T-helper 17 cell (primary cell): ENCODE measurements at places on chromosomes 6 and 20.

DNA sequence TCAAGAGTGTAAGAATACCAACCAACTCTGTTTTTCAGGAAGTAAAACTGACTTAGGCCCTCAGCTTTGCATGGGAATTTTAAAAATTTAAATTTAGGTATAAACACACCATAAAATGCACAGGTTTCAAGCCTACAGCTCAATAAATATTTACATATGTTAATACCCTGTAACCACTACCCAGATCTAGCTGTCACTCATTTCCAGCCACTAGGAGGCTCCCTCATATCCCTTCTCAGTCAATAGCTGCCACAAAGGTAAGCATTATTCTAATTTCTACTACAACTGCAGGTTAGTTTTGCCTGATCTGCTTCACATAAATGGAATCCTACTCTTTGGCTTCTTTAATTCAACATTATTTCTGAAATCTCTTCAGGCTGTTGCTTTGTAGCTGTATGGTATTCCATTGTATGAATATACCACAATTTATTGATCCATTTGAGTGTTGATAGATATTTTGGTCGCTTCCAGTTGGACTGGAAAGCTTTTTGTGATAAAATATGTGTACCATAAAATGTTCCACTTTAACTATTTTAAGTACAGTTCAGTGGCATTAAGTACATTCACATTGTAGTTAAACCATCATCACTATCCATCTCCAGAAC, 32.5 kb upstream of the MEI4 start:
- DNase-seq: no peak
- H3K4me1 ChIP-seq: no peaks in the 10 kb centered on the region
- H3K36me3 ChIP-seq: no peaks in the 10 kb centered on the region
- H3K27me3 ChIP-seq: no peaks in the 10 kb centered on the region

GRCh38 chr6:24549158-24549557, 54.4 kb downstream of the ALDH5A1 start:
- H3K4me1 ChIP-seq: no peaks in the 10 kb centered on the region
- H3K27ac ChIP-seq: no peak overlapping the region
- no peak overlapping the region for H3K4me3 ChIP-seq
- H3K27me3 ChIP-seq: peaks cover 55% of the 10 kb centered on the region
- no peak for DNase-seq

DNA sequence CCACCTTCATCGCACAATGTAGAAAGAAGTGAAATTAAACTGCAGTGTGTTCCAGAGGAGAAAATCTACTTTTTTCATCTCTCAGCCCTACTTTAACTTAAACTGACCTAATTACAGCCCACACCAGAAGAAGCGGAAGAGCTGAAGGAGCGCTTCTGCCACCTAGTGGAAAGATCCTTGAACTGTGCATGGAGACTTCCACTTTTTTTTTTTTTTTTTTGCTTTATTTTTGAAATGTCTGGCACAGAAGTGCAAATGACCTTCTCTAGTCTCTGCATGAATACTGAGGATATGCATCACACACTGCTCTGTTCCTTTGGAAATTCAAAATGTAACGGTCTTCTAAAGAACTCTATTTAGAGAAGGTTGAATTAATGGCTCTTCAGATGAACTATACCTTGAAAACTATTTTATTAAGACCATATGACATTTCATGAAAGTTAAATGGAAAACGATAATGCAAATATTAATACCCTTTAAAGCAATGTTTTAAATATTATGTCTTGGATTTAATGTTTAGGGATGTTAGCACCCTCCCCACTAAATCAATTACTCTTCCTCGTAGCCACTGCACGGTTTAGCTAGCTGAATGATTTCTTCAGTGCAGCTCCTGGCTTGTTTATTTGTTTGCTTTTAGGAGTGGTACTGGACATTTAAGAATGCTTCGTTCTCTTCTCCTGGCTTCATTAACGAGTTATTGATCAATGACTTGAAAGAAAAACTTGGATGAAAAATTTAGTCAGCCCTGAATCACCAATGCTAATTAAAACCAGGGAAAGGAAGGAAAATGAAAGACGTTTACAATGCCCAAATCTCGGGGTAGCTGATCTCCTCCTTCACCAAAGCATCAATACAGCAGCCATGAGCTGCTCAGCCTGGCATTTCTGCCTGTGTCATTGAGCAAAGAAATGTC, 569.6 kb upstream of the GJE1 start:
- DNase-seq: peak; percentile 14
- H3K4me3 ChIP-seq: peak overlapping the region; percentile 93
- H3K36me3 ChIP-seq: no peaks in the 10 kb centered on the region
- H3K27ac ChIP-seq: peak overlapping the region; percentile 93
- peaks cover 18% of the 10 kb centered on the region for H3K4me1 ChIP-seq

GRCh38 chr6:3546121-3546520, 89.3 kb upstream of the SLC22A23 start:
- no peak overlapping the region for H3K27ac ChIP-seq
- H3K4me1 ChIP-seq: no peaks in the 10 kb centered on the region
- peaks cover 16% of the 10 kb centered on the region for H3K27me3 ChIP-seq
- DNase-seq: no peak
- no peak overlapping the region for H3K4me3 ChIP-seq
- peaks cover 3% of the 10 kb centered on the region for H3K36me3 ChIP-seq

- no peak for DNase-seq
- no peaks in the 10 kb centered on the region for H3K36me3 ChIP-seq
- H3K4me3 ChIP-seq: no peak overlapping the region
- no peaks in the 10 kb centered on the region for H3K27me3 ChIP-seq
- peaks cover 42% of the 10 kb centered on the region for H3K4me1 ChIP-seq
Measured at GRCh38 chr20:2130683-2131082, 29.1 kb downstream of the STK35 start.

DNA sequence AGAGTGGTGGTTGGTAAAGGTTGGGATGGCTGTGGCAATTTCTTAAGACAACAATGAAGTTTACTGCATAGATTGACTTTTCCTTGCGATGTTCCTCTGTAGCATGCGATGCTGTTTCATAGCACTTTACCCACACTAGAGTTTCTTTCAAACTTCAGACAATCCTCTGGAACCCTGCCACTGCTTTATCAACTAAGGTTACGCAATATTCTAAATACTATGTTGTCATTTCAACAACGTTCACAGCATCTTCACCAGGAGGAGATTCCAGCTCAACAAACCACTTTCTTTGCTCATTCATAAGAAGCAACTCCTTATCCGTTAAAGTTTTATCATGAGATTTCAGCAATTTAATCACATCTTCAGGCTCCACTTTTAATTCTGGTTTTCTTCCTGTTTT, 161.2 kb upstream of the NRSN1 start:
- no peaks in the 10 kb centered on the region for H3K27me3 ChIP-seq
- no peak for DNase-seq
- no peaks in the 10 kb centered on the region for H3K4me1 ChIP-seq
- H3K27ac ChIP-seq: no peak overlapping the region
- no peaks in the 10 kb centered on the region for H3K36me3 ChIP-seq

GRCh38 chr20:41234546-41234945, 83.0 kb downstream of the ZHX3 start:
- H3K36me3 ChIP-seq: peaks cover 2% of the 10 kb centered on the region
- no peak overlapping the region for H3K4me3 ChIP-seq
- no peak overlapping the region for H3K27ac ChIP-seq
- DNase-seq: no peak
- H3K4me1 ChIP-seq: peaks cover 12% of the 10 kb centered on the region

- H3K27ac ChIP-seq: peak overlapping the region; percentile 100
- peaks cover 39% of the 10 kb centered on the region for H3K4me1 ChIP-seq
- H3K27me3 ChIP-seq: no peaks in the 10 kb centered on the region
- no peak for DNase-seq
Measured at GRCh38 chr6:36751833-36752186, 54.2 kb downstream of the RAB44 start.

- no peaks in the 10 kb centered on the region for H3K4me1 ChIP-seq
- H3K27ac ChIP-seq: no peak overlapping the region
- H3K4me3 ChIP-seq: no peak overlapping the region
- H3K27me3 ChIP-seq: peaks cover 11% of the 10 kb centered on the region
- no peaks in the 10 kb centered on the region for H3K36me3 ChIP-seq
- no peak for DNase-seq
Measured at GRCh38 chr6:160378882-160379281, 30.7 kb downstream of the SLC22A3 start.

DNA sequence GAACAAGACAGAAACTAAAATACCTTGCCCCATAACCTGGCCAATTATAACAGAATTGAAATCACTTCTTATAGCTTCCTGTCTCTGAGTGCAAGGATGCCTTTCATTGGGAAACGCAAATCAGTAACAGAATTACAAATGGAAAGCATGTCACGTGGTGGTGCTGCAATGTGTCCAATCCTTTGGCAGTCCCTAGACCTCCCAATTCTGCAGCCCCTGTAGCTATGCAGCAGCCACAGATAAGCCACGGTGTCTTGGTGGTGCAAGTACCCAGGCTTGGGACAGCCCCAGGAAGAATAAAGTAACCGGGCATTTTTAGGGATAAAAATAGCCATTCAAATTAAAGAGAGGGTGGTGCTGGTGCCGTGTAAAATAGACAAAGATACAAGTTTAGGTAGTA, 134.6 kb upstream of the CCN2 start:
- peaks cover 12% of the 10 kb centered on the region for H3K27me3 ChIP-seq
- H3K4me3 ChIP-seq: no peak overlapping the region
- no peaks in the 10 kb centered on the region for H3K4me1 ChIP-seq
- DNase-seq: no peak

DNA sequence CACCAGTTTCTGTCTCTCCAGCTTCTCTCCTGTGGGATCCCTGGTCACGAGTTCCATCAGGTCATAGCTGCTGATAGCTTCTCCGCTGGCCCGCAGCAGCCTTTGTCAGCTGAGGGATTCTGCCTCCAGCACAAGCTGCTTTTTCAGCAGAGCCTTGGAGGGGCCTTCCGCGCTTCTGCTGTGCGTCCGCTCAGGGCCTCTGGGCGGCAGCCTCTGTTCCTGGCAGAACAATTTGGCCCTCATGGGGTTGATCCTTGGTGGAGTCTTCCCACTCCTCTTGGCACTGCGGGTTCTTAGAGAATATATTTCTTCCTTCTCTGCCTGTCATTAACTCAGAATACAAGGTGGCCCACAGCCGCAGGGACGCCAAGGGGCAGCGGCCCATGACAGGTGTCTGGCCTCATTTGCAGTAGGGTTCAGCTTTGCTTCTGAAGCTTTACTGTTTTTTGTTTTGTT, 158.8 kb downstream of the DTNBP1 start:
- DNase-seq: no peak
- peaks cover 6% of the 10 kb centered on the region for H3K4me1 ChIP-seq
- H3K27me3 ChIP-seq: no peaks in the 10 kb centered on the region
- H3K36me3 ChIP-seq: peaks cover 5% of the 10 kb centered on the region
- H3K27ac ChIP-seq: no peak overlapping the region

- no peak overlapping the region for H3K4me3 ChIP-seq
- no peaks in the 10 kb centered on the region for H3K4me1 ChIP-seq
- H3K27me3 ChIP-seq: no peaks in the 10 kb centered on the region
- H3K36me3 ChIP-seq: peaks cover 2% of the 10 kb centered on the region
Measured at GRCh38 chr6:21118216-21118780, 475.3 kb upstream of the SOX4 start.

GRCh38 chr20:13333793-13334192, 112.7 kb downstream of the ISM1 start:
- DNase-seq: no peak
- peaks cover 3% of the 10 kb centered on the region for H3K4me1 ChIP-seq
- no peak overlapping the region for H3K27ac ChIP-seq
- H3K27me3 ChIP-seq: peaks cover 7% of the 10 kb centered on the region
- peaks cover 2% of the 10 kb centered on the region for H3K36me3 ChIP-seq

GRCh38 chr6:98526465-98526864, 307.9 kb upstream of the POU3F2 start:
- H3K4me1 ChIP-seq: no peaks in the 10 kb centered on the region
- no peak overlapping the region for H3K4me3 ChIP-seq
- DNase-seq: no peak
- no peaks in the 10 kb centered on the region for H3K36me3 ChIP-seq
- no peaks in the 10 kb centered on the region for H3K27me3 ChIP-seq
